ENCODE measurements at places on chromosomes 5 and 9. TPM values are rescaled to one million over a fixed set of nuclear protein-coding genes. Genes with fewer than 3 reads are reported as not detected.

Gene SYK
- 5.9 TPM for total RNA-seq

Gene BAAT
- total RNA-seq: 0.22 TPM

Gene GCNT1
- total RNA-seq: 15.8 TPM

Gene ARHGEF28
- total RNA-seq: 30.0 TPM

Gene B4GALT7
- total RNA-seq: 29.9 TPM

Gene ZCCHC9
- 25.2 TPM for total RNA-seq

Gene ARHGEF37
- 19.0 TPM for total RNA-seq

Gene RXRA
- 31.5 TPM for total RNA-seq

Gene FGF10
- total RNA-seq: 9.4 TPM

Gene TRPM6
- 0.44 TPM for total RNA-seq

Gene SLC34A3
- not detected for total RNA-seq

Gene RNF224
- not detected for total RNA-seq

Gene ZFP37
- total RNA-seq: 22.7 TPM

Gene OR13C9
- not detected for total RNA-seq

Gene CRB2
- 36.4 TPM for total RNA-seq

Gene ADGRV1
- total RNA-seq: 287 TPM

Gene CYLC2
- total RNA-seq: not detected

Gene COL15A1
- total RNA-seq: 92.2 TPM

Gene PIP5K1B
- 29.0 TPM for total RNA-seq

Gene SPATA31A3
- not detected for total RNA-seq

Gene GEMIN5
- 32.2 TPM for total RNA-seq

Gene HINT2
- 17.0 TPM for total RNA-seq

Gene AIF1L
- total RNA-seq: 36.2 TPM

Gene DDX4
- not detected for total RNA-seq

Gene ARL15
- 89.1 TPM for total RNA-seq

Gene ZNF300
- 39.5 TPM for total RNA-seq

Gene LPAR1
- 50.1 TPM for total RNA-seq

Gene IL11RA
- total RNA-seq: 84.2 TPM

Gene DRD1
- 6.8 TPM for total RNA-seq

Gene NR4A3
- total RNA-seq: 5.1 TPM

Gene TRPM3
- total RNA-seq: 207 TPM

Gene FCN1
- 4.9 TPM for total RNA-seq

Gene PDZD2
- total RNA-seq: 50.7 TPM

Gene PTGDS
- total RNA-seq: 230 TPM

Gene INSL4
- not detected for total RNA-seq

Gene PRSS3
- not detected for total RNA-seq

Gene IFNB1
- total RNA-seq: not detected

Gene PRPF4
- total RNA-seq: 30.6 TPM

Gene GPX8
- 58.7 TPM for total RNA-seq

Gene PCDHB2
- 8.3 TPM for total RNA-seq

Gene IL31RA
- 1.0 TPM for total RNA-seq

Gene SHOC1
- not detected for total RNA-seq

Gene ARL14EPL
- total RNA-seq: not detected

Gene BTNL8
- not detected for total RNA-seq

Gene KIF24
- 4.3 TPM for total RNA-seq

Gene PLK2
- total RNA-seq: 103 TPM

Gene FOXD4L3
- not detected for total RNA-seq

Gene ADAMTS16
- total RNA-seq: 4.9 TPM

Gene PCDHGA2
- total RNA-seq: 15.8 TPM

Gene CCL19
- total RNA-seq: not detected

Gene ARAP3
- 8.0 TPM for total RNA-seq

Measured in camera-type eye (tissue), 1 donor.